Posterior vena cava (tissue), 2 donors: ENCODE measurements at places on chromosomes 12 and 14. TPM values are rescaled to one million over a fixed set of nuclear protein-coding genes. Genes with fewer than 3 reads are reported as not detected.

Gene CCDC38
- not detected for total RNA-seq

Gene SLC10A1
- total RNA-seq = not detected

Gene AGAP2
- total RNA-seq = 1.8 TPM

Gene DNAAF2
- 4.3 TPM for total RNA-seq

Gene ZNF705A
- not detected for total RNA-seq

Gene TSPAN8
- 3.3 TPM for total RNA-seq

Gene KRT75
- not detected for total RNA-seq

Gene ENDOU
- 0.38 TPM for total RNA-seq

Gene MMP14
- 229 TPM for total RNA-seq

Gene AMIGO2
- 19.7 TPM for total RNA-seq

Gene HOXC4
- 19.4 TPM for total RNA-seq

Gene STXBP6
- 8.9 TPM for total RNA-seq

Gene CCDC184
- total RNA-seq = 0.74 TPM

Gene ALKBH1
- total RNA-seq = 8.2 TPM

Gene FGD4
- total RNA-seq = 24.5 TPM

Gene TGM1
- 0.14 TPM for total RNA-seq

Gene KCNH3
- 0.10 TPM for total RNA-seq

Gene AKAP3
- 1.2 TPM for total RNA-seq

Gene TTC8
- total RNA-seq = 17.0 TPM

Gene DIO2
- total RNA-seq = 4.8 TPM

Gene TAS2R9
- not detected for total RNA-seq

Gene KRT6A
- total RNA-seq = not detected

Gene PELI2
- 17.5 TPM for total RNA-seq

Gene GLIPR1L1
- total RNA-seq = not detected

Gene KERA
- total RNA-seq = not detected

Gene C3AR1
- total RNA-seq = 26.6 TPM

Gene MANSC4
- not detected for total RNA-seq

Gene EXOC3L4
- total RNA-seq = 2.5 TPM

Gene OR8S1
- not detected for total RNA-seq

Gene NPFF
- total RNA-seq = not detected

Gene ACSS3
- 13.5 TPM for total RNA-seq

Gene SLC25A47
- total RNA-seq = not detected

Gene RND1
- total RNA-seq = 0.29 TPM

Gene DPF3
- 0.19 TPM for total RNA-seq

Gene CPM
- 42.7 TPM for total RNA-seq
